T-helper 1 cell treated with Interleukin-12 subunit alpha and Interleukin-12 subunit beta and Interleukin-4 antibody, amounts not matched to agents 30 ng/mL and 1 ng/mL, for 36 hours (primary cell): ENCODE measurements at places on chromosomes 4 and X. TPM values are rescaled to one million over a fixed set of nuclear protein-coding genes. Genes with fewer than 3 reads are reported as not detected.

PPARGC1A gene
- total RNA-seq: not detected in 2 replicates

TACR3 gene
- total RNA-seq: not detected in 2 replicates

COPS4 gene
- 30.3 and 33.1 TPM in 2 replicates for total RNA-seq

PARM1 gene
- total RNA-seq: not detected in 2 replicates

HERC6 gene
- 53.0 and 55.2 TPM in 2 replicates for total RNA-seq

RAB39B gene
- total RNA-seq: 11.5 and 11.6 TPM in 2 replicates

NR0B1 gene
- total RNA-seq: not detected in 2 replicates

BBS12 gene
- total RNA-seq: 2.7 and 3.2 TPM in 2 replicates

GRPR gene
- not detected in 2 replicates for total RNA-seq

PABPC1L2A gene
- total RNA-seq: not detected in 2 replicates

TXLNG gene
- 12.6 and 13.0 TPM in 2 replicates for total RNA-seq
